ENCODE measurements at places on chromosomes 6 and 20.

- DNase-seq = peak; percentile 82
These were observed 56.6 kb downstream of the SYTL3 start for GRCh38 chr6:158706369-158706982.

GRCh38 chr6:63521475-63522210 is 50.6 kb upstream of the LOC128125822 start:
- DNase-seq = no peak

DNA sequence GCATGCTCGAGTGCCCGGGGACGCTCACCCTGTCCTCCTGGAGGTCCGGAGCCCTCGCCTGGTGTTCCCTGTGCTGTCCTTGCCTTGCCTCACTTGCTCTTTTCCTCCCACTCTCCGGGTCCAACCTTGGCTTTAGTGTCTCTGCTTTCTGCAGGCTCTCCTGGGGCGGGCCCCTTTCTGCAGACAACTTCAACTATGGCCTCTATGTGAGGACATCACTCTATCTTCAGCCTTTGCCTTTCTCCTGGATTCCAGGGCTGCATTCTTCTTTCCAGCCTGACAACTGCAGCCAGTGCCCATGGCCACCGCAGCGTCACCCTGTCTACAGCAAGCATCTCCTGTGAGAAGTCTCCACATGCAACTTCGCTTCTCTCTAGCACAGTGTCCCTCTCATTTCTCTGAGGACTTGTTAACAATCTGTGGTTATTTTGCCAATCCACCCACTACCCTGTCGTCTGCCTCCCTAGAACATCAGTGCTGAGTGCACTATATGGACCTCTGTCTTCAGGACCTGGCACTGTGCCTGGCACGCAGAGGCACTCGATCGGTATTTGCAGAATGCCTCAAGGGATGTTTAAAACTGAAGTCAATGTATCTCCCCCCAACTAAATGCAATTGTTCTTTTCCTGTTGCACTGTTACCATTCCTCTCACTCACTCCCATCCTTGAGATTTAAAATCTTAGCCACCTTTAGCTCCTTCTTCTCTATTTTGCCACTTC is 35.9 kb downstream of the FOXC1 start:
- no peak for DNase-seq

DNA sequence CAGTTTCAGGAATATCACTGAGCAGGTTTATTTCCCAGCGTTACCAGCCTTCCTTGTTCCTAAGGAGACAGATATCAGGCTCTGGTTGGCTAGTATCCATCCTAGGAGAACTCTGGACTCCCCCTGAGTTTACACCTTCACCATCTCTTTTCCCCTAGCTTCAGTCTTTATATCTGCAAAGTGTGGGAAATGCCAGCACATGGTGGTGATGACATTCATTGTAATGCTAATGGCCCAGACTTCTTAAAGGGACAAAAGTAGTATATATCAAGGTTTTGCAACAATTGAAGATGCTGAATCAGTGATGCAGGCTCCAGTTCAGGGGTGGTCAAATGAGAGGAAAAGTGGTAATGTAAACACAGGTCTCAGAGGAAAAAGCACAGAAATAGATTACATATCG is 224.3 kb upstream of the SYNDIG1 start:
- DNase-seq = no peak

GRCh38 chr6:45423824-45424450 is 46.2 kb upstream of the SUPT3H start:
- DNase-seq = peak; percentile 18

GRCh38 chr20:58403272-58403671 is 14.2 kb downstream of the VAPB start:
- DNase-seq = no peak

DNA sequence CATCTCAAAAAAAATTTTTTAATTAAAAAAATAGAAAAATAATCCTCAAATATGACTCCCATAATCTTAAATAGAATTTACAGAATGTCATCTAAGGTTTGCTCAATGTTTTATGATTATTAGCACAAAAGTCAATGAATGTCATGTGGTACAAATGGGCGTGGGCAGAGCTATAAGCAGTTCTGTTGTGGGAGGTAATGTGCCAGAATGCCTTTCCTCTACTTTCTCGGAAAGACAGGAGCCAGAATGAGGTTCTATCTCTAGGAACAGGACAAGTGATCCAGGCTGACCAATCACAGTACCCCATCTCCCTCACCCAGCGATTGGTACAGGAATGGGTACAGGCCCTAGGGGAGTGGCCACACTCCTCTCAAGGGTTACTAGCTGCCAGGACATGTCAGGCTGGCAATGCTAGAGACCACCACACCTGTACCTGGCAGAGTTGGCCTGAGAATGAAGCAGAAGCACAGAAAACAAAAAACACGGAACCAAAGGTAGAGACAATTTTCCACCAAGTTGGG is 15.1 kb downstream of the RALGAPA2 start:
- DNase-seq = no peak

GRCh38 chr6:17932330-17932852 is 55.0 kb downstream of the KIF13A start:
- DNase-seq = peak; percentile 23

DNA sequence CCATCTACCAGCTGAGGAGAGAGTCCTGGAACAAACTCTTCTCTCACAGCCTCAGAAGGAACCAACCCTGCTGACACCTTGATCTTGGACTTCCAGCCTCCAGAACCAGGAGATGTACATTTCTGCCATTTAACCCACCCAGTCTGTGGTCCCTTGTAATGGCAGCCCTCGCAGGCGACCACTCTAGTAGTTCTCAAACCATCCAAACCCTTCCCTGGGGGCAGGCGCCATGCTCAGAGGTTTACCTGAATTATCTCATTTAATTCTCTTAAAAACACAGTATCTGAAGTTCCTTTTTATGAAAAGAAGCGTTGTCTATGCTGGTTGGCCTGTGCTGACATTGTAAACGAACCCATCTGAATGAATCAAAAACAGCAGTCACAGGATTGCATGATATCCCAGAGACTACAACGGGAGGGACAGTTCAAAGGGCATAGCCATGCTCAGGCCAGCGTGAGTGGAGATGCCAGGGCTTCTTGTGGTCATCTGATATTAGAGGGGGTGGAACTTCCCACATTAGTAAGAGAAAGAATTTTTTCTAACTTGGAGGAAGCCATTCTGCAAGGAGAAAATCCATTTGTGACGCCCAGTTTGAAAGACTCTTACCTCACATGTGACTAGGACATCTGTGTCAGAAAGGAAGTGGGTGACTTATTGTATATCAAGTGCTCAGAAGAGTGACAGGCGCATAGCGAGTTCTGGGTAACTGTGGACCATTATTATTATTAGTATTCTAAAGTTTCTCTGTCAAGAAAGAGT is 17.2 kb upstream of the TAGAP start:
- DNase-seq = no peak

GRCh38 chr6:79874531-79875134 is 72.7 kb downstream of the ELOVL4 start:
- DNase-seq = no peak

DNA sequence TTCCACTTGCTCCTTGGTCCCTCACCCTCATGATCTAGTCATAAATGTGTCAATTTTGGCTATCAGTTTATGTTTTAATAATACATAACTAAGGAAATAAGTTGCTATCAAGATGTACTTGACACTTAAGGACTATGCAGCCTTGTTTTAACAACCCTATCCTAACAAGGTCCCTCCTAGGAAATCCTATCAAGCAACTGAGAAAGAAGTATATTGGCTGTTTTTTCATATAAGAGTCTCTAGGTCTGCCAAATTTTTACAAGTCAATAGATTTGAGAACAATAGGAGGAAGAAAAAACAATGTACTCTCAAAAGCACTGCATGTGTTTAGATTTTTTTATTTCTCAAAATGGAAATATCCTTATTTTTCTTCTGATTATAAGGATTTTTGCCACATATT is 14.7 kb downstream of the FILIP1 start:
- no peak for DNase-seq

DNA sequence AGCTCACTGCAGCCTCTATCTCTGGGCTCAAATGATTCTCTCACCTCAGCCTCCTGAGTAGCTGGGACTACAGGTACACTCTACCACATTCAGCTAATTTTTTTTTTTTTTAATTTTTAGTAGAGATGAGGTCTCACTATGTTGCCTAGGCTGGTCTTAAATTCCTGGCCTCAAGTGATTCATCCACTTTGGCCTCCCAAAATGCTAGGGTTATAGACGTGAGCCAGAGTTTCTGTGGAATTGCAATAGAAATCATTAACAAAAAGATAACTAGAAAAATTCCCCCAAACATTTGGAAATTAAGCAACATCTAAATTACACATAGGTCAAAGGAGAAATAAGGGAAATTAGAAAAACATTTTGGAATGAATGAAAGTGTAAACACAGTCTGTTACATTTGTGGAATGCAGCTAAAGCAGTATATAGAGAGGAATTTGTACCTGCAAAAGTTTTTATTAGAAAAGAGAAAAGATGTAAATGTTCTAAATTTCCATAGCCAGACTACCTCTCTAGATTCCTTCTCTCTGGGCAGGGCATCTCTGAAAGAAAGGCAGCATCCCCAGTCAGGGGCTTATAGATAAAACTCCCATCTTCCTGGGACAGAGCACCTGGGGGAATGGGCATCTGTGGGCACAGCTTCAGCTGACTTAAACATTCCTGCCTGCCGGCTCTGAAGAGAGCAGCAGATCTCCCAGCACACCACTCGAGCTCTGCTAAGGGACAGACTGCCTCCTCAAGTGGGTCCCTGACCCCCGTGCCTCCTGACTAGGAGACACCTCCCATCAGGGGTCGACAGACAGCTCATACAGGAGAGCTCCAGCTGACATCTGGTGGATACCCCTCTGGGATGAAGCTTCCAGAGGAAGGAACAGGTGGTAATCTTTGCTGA is 51.3 kb downstream of the ATRN start:
- no peak for DNase-seq

- DNase-seq = peak; percentile 15
These were observed 258.1 kb downstream of the CLIC5 start for GRCh38 chr6:45757443-45758130.

DNA sequence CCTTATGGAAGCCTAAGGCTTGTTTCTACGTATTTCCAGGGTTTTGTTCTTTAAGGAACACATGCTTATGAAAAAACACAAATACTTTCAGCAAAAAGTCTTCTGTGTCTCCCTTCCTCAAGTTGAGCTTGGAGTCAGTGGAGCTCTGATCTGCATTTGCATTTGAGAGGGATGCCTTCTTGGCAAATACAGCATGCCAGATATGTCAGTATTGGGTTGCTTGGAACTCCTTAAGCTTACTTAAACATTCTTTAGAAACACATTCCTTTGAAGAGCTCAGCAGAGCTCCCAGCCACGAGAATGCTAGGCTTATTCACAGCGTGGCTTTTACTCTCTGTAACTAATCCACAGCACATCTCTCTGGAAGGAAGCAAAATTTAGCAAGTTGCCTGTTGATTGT is 68.3 kb downstream of the ANKRD6 start:
- DNase-seq = no peak

GRCh38 chr6:158284007-158284875 is 28.0 kb upstream of the TULP4 start:
- DNase-seq = no peak

GRCh38 chr6:85983032-85983659 is 340.5 kb upstream of the SYNCRIP start:
- no peak for DNase-seq

GRCh38 chr6:30618270-30618797 is 694 bp downstream of the MRPS18B start:
- DNase-seq = no peak

GRCh38 chr6:104187616-104188015 is 672.1 kb downstream of the HACE1 start:
- DNase-seq = no peak

GRCh38 chr6:111777357-111777756 is 95.9 kb downstream of the FYN start:
- no peak for DNase-seq

- DNase-seq = peak; percentile 81
These were observed 6.6 kb upstream of the GUCA1A start for GRCh38 chr6:42166444-42167141.

DNA sequence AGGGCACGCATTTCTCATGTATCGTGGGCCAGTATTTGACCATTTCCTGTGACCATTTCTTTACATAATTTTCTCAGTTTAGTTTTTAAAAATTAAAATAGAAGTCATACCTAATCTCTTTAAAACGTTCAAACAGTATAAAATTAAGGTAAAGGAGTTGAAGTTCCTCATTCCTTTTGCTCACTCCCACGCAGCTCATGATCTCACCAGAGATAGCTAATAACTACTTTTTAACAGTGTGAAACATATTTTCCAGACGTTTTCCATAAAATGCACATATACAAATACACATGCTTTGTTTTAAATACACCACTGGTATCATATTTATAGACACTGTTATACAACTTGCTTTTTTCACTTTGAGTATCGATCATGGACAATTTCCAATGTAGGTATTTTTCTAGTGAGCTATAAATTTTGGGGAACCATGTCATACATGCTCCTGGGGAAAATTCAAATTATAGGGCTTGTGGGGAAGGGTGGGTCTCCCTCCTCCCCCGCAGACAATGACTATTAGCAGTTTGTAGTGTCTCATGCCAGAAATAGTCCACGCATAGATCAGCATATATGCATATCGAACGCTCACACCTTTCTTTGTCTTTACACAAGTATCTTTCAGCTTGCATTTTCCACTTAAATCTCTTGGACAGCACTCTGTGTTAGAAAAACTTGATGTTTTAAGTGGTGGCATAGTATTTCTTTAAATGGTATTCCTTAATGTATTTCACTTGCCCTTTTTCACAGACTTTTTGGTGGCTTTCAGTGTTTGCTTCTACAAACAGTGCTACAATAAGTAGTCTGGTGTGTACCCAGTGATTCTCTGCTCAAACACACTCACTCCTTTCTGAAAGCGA is 145.5 kb upstream of the ZNF217 start:
- no peak for DNase-seq

GRCh38 chr6:138004430-138005287 is 102.6 kb downstream of the PERP start:
- DNase-seq = peak; percentile 25

DNA sequence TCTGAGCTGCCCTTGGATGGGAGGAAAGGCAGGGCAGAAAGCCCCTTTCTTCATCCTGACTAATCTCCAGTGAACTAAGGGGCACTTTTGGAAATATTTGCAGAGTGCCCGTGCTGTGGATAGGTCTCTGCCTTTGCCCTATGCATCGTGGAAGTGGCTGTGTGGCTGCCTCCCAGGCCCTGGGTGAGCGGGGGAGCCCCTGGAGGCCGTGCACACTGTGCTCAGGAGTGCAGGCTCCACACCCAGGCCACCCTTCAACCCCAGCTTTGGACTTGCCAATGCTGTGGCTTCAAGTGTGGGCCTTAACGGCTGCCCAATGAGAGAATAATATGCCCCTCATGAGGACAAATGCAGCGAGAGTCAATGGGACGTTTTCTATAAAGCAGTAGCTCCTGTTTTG is 36.7 kb upstream of the ARMC2 start:
- no peak for DNase-seq

GRCh38 chr6:35259948-35260590 is 534 bp downstream of the ZNF76 start:
- peak; percentile 73 for DNase-seq

GRCh38 chr6:10513544-10513943 is 7.6 kb upstream of the GCNT2 start:
- DNase-seq = no peak

DNA sequence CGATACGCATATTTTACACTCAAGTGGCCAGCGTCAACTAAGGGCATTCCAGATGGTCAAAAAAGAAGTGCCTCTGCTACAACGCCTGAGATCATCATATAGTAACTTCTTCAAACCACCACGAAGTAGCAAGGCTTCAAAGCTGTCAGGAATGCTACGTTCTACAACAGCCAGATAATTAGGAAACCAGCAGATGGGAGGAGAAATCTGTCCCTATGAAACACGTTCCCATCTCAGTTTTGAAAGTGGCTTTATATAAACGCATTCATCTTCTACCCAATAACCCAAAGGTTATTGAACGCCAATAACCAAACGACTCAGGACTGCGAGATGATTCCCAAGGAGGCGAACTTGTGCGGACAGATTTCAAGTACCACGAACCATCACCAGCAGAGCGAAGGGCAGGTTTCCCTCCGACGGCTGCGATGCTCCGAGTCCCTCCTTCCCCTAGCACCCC is 1.2 kb downstream of the ABHD12 start:
- DNase-seq = no peak
